ENCODE measurements at places on chromosomes 16 and 17.

- no peak for DNase-seq
Measured at GRCh38 chr17:55632236-55632635, 90.4 kb downstream of the TMEM100 start.

DNA sequence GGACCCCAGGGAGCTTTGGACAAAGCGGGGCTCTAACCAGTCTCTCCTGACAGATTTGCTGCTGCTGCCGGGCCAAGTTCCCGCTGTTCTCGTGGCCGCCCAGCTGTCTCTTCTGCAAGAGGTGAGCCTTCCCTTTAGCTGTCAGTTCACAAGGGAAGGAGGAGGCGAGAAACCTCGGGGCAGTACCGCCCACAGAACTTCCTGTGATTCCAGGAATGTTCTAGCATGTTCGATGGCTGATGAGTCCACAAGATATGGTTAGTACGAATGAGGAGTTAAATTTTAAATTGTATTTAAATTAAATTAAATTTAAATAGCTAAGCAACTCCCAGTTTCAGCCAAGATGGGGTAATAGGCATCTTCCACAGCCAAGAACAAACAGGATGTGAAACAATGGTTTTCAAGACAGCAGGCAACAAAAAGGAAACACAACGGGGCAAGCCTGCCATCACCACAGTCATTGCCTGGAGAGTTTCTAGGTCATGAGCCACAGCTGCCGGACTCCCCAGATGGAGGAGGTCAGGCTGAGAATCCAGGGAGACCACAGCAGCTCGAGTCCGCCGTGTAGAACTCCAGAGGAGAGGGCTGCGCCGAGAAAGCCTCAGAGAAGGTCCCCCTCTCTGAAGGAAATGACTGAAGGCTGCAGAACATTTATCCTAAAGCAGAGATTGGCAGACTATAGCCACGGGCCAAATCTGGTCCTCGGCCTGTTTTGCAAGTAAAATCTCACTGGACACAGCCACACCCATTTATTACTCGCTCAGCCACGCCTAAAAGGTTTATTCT, 9.5 kb upstream of the TCF25 start:
- no peak for DNase-seq

- DNase-seq = no peak
Measured at GRCh38 chr16:62543516-62543915, 507.3 kb upstream of the CDH8 start.

GRCh38 chr16:67395458-67396158, 2.3 kb upstream of the TPPP3 start:
- DNase-seq = peak; percentile 23

DNA sequence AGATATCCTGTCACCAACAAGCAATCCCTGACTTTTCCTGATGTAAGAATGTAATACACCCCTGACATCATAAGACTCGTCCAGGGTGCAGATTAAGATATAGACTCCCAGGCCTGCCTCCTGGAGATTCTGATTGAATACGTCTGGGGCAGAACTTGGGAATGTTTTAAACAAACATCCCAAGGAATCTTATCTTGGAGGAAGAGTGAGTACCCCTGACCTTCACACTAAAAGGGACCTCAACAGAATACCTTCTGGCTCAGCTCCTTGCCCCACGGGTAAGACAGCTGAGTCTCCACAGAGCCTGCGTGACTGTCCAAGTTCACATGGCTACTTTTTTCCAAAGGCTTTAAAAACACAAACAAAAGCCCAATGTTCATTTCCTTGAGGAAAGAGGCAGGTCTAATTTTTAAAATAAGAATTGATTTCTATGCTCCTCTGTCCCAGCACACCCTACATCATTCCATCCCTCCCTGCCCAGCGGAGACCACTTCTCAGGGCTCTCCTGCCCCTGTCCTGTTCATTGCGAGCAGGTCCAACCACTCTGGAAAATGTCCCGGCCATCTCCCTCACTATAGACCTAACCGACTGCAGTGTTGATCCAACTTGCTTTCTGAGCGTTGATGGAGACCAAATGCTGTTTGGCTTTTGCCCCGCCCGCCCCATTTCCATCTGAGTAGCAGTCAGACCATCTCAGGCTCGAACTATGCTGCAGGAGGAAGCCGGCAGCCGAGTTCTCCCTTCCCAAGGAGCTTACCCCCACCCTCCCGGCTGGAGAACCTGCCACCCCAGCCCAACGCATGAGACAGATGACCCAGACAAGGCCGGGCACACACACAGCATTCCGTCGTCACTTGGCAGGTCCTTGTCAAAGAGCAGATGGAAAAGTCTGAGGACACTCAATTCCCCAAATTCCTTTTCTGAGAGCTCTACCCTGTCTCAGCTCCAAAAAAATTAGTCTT, 44.1 kb upstream of the MYH10 start:
- no peak for DNase-seq

DNA sequence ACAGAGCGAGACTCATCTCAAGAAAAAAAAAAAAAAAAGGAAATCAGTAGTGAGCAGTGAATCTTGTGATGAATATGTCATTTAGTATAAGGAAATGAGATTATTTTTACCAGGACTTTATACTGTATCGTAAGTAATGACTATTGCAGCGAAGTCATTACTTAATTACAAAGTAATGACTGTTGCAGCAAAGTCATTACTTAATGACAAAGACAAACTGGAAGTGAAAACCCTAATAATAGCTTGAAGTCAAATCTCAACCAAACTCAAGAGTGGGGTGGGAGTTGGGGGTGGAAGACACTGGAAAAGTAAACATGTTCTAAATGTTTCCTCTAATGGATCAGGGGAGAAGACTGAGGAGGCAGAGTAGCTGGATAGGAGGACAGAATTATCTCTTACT, 76.5 kb downstream of the ARHGAP44 start:
- no peak for DNase-seq

DNA sequence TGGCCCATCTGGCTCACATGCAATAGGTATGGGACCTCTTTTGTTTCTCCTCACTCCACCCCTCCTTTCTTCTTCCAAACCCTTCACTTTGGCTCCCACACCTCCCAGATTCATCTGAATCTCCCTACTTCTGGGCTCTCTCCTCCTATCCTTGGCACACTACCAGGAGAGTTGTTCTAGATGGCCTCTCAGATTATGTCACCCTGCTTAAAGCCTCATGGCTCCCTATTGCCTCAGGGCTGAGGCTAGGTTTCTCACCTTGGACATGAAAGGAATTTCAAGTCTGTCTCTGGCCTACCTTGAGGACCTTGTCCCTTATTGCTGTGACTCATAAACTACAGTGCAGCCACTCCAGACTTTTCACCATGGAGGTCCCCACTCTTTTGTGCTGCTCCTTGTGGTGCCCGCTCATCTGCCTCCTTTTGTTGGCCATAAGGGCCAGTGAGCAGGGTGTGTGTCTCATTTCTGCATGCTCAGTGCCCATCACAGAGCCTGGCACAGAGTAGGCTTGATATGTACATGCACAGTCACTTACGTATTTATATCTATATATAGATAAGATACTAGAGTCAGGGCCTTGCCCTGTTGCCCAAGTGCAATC, 1.0 kb upstream of the MFAP4 start:
- DNase-seq = no peak

DNA sequence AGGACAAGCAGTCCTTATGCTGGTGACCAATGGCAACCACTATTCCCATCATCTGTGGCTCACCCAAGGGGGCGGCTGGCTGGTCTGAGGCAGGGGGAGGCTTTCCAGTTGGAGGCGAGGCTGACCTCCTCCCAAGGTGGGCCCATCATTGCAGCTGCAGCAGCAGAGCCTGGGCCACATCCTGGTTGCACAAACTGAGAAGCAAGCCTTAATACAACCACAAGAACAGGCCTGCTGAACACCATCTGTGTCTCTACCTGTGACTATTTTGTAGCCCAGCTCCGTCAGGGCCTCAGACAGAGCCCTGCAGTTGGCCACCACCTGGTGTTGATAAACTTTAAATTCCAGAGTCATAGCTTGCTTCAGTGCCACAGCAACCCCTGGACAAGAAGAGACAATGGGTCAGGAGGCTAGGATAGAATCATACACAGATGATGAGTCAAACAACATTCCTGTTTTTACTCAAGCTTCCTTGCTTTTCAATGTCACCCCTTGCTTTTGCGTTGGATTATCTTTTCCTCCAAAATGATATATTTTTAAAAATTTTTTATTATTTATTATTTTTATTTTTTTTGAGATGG, 17.9 kb downstream of the SMCR8 start:
- no peak for DNase-seq

GRCh38 chr17:34781571-34782108, 179.6 kb downstream of the CCT6B start:
- no peak for DNase-seq

DNA sequence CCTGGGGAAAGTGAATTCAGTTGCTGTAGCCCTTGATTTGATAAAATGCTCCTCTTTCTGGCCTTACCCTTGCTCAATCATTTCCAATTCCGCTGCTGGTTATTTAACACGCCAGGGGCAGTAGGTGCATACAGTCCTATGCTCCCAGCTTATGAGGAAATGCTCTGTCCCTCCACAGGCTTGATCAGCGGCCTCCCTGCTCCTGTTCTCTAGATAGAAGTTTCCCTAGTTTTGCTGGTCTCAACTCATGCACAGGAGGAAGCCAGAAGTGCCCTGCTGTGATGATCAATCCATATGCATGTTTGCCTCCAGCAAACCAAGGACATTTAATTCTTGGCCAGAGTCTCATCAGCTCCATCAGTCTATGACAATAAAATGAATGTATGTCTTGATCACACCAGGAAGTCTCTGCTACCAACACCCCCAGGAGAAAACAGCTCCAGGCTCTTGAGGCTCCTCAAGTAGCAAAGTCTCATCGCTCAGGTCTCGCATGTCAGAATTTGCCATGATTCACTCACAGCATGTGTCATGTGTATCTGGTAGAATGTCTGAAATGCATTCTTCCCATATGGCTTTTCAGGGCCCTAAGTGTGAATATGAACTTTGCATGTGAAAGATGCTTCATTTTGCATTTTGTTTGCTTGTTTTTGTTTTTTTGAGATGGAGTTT, 208.9 kb downstream of the CDH13 start:
- no peak for DNase-seq

DNA sequence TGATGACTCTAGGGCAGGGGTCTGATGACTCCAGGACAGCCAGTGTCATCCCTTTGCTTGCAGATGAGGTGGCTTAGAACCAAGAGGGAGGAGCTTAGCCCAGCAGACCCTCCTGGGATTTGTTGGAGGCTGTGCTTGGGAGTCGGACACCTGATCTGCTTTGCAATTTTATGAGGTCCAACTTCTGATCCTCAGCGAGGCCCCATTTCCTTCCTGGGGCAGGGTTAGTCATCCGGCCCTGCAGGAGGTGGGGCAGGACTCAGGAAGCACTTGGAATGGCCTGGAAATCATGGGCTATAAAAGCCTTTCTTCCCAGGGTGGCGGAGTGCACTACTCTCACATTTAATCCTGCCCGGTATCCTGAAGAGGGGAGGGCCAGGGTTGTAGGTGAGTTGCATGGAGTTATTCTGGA, 168.5 kb downstream of the MSI2 start:
- DNase-seq = peak; percentile 60

DNA sequence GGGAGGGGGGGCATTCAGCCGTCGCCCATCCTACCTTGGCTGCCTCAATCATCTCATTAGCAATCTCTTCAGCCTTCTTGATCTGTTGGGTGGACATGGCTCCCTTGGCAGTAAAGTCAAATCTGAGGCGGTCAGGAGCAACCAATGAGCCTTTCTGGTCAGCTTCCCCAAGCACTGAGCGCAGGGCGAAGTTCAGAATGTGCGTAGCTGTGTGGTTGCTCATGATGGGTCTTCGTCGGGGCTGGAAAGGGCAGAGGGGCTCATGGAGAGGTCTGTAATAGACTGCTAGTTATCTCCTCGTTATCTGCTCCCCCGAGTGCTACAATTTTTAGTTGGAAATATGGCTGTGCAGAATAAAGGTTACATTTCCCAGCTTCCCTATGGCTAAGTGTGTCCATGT, 7.2 kb upstream of the EXOSC6 start:
- DNase-seq = no peak

DNA sequence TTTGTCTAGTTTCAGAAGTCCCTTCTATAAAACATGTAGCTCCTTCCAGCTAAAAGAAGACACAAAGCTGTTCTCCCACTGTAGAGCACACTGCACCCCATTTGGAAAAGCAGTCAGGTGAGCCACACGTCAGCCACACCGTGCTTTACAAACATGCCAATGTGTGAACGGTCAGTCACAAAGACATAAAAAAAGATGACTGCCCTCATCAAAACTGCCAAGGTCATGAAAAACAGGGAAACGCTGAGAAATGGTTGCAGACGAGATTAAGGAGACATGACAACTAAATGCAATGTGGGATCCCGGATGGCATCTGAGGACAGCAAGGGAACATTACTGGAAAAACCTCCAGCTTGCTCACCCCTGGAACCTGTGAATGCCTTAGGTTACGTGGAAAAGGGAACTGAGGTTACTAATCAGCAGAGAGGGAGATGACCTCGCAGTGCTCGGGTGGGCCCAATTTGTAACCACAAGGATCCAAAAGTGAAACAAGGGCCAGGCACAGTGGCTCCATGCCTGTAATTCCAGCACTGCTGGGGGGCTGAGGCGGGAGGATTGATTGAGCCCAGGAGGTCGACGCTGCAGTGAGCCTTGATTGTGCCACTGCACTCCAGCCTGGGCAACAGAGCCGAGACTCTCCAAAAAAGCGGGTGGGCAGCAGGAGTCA, 8.1 kb downstream of the ANKRD11 start:
- DNase-seq = no peak

DNA sequence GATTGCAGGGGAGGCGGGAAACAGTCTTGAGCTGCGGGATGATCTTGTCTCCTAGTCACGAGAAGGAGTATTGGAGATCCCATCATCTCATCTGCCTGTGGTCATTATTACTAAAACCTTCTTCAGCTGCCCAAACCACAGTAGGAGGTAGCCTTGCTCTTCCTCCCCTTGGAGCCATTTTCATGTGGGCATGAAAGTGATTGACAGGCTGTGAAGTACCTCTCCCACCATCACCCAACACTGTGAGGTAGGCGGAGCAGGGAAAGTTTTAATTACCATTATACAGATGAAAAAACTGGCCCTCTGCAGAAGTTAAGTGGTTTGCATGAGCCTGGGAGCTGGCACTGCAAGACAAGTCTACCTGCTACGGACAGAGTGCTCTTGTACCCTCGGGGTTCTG, 237.3 kb downstream of the MSI2 start:
- no peak for DNase-seq

- no peak for DNase-seq
Measured at GRCh38 chr17:73798111-73798748, 154.0 kb upstream of the SDK2 start.

GRCh38 chr16:84368308-84368996, at the start of gene ATP2C2:
TSS of gene ATP2C2 (plus strand) at chr16:84368538. CDS start at chr16:84368616, 78 bp downstream.
- no peak for DNase-seq

- DNase-seq = no peak
Measured at GRCh38 chr17:27466376-27466742, 10.1 kb downstream of the KSR1 start.

GRCh38 chr17:68431661-68432071, 25.6 kb downstream of the WIPI1 start:
- DNase-seq = no peak
